Esophagus muscularis mucosa (tissue), 4 donors: ENCODE measurements at places on chromosomes 3 and 15.

DNA sequence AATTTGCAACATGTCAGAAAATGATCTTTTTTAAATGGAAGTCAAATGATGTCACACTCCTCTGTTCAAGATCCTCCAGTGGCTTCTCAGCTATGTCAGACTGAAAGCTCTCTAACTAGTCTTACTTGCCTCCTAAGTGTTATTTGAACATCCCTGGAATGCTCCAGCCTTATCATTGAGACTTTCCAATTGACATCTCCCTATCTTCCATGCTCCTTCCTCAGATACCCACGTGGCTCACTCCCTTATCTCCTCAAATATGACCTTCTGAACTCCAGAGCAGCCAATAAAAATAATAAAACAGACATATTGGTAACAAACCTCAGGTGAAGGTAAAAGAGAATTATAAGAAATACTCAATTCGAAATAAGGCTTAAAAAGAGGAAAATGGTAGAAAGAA, 25.5 kb upstream of the AADAC start:
- no peak for DNase-seq

DNA sequence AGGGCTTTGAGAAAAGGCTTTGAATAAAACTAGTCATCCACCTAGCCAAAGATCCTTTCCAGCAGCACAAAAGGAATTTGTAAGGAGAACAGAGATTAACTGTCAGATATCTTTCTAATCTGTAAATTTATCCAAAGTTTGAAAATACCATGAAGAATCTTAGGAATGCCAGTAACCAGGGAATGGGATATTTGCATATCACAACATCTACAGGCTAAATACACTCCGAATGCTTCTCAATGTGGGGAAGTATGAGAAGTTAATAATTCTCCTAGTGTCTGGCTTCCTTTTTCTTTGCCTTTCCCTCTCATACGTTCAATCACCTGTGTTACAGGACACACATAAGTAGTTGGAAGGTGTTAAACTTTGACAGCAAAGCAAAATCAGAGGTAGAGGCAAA, 7.8 kb downstream of the ANAPC13 start:
- no peak for DNase-seq

GRCh38 chr15:75928680-75929608, 25.3 kb downstream of the FBXO22 start:
- DNase-seq: no peak

DNA sequence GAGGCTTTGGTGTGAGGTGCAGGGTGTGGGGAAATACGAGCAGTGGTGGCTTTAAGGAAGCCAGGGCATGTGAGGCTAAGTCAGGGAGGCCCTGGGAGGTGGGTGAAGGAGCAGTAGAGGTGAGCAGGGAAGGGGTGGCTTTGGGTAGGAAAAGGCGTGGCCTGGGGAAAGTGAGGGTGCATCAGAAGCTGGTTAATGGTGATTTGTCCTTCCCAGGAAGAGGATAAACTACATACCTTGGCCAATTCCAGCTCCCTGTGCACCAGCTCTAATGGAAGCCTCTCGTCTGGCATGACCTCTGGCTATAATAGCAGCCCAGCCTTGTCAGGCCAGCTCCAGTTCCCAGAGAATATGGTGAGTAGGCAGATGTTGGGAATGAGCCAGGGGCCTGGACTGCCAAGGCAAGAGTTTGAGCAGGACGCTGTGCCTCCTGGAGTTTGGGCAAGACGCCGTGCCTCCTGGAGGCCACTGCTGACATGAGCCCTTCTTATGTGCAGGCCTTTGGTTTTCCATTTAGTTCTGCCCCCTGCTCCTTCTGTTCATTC, 41.3 kb downstream of the CDAN1 start:
- no peak for DNase-seq

DNA sequence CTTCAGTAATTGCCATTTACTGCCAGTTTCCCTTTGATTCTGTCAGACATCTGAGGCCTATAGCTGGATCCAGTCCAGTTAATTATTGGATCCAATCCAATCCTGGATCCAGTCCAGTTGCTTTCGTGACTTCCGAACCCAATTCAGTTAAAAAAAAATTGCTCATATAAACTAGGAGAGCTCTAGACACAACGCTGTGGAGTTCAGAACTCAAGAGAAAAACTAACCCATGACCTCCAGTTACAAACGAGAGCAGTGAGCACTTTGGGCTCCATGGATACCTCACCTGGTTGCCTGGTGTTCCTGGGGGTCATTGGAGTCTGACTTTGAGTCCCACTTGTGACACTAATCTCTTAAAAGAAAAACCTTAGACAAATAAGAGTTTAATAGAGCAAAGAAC, 269.8 kb downstream of the THSD4 start:
- DNase-seq: peak; percentile 75

DNA sequence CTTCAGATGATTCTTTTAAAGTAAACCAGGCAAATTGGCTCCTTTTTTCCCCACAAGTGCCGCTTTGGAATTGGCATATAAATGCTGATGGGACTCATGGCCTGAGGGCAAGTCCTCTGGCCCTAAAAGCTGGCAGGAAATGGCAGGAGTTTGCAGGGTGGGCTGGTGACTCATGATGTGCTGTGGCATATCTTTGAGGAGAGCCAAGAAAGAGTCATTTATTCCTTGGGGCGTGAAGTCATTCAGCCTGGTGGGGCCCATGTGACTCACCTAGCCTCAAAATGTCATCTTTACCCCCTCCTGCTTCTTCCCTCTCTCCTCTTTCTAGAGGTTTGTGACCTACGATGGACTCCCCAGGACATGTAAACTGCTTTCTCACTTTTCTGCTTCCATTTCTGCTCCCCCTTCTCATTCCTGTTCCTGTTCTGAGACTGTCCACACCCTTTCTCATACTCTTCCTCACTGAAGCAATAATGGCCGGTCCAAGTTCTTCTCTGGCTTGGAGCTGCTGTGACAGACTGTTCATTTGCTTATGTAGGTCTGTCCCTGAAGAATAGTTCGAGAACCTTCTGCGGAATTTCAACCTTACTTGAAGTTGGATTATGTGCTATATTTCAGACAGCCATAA, 326.1 kb downstream of the SATB1 start:
- DNase-seq: no peak

DNA sequence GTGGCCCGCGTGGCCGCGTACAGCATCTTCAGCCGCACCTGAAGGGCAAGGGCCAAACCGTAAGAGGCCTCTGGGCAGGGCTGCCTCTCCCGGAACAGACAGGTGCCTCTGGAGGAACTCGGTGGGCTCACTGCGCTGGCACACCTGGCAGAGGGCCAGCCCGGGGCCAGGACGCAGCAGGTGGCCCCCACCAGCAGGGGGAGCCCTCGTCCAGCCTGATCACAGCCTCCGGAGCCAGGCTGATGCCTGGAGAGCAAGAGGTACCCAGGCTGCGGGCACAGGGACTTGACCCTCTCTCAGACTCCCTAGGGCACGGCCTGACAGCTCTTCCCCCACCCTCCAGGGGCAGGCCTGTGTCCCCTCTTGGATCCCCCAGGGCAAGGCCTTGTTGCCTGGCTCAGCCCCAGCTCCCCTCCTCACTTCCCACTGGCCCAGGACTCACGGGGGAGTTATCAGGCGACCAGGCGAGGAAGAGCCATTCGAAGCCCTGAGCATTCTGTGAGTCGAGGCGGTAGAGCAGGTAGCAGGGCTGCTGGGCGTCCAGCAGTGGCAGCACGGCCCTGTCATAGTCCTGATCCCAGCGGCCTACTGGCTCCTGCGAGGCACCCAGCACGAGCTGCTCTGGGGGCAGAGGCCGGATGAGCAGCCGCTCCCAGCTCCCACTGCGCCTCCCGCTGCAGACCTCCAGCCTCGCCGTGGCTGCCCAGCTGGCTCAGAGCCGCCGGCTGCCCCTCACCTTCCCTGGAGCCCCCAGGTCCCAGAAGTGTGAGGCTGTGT, 6.2 kb upstream of the TLR9 start:
- no peak for DNase-seq

- DNase-seq: no peak
Observed at GRCh38 chr15:33168444-33168843, 26.1 kb downstream of the FMN1 start.

- DNase-seq: no peak
Observed at GRCh38 chr3:29281344-29282241, 722 bp downstream of the RBMS3 start.

DNA sequence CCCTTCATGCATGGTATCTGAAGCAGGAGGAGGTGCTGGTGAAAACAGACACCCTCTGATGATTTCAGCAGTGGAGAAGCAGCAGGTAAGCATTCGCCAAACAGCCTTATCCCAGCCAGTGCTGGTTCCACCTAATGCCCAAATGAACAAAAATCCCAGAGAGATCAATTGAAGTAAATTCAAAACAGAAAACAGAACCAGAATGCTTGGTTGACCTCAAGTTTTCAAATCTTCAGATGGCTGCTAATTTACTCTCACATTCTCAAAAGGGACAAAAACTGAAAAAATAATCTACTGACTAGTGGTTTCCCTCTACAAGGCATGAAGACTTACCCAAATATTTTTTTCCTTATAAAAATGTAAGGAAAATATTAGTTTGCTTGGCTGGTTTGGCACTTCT, 87.0 kb upstream of the MYO5C start:
- DNase-seq: no peak

DNA sequence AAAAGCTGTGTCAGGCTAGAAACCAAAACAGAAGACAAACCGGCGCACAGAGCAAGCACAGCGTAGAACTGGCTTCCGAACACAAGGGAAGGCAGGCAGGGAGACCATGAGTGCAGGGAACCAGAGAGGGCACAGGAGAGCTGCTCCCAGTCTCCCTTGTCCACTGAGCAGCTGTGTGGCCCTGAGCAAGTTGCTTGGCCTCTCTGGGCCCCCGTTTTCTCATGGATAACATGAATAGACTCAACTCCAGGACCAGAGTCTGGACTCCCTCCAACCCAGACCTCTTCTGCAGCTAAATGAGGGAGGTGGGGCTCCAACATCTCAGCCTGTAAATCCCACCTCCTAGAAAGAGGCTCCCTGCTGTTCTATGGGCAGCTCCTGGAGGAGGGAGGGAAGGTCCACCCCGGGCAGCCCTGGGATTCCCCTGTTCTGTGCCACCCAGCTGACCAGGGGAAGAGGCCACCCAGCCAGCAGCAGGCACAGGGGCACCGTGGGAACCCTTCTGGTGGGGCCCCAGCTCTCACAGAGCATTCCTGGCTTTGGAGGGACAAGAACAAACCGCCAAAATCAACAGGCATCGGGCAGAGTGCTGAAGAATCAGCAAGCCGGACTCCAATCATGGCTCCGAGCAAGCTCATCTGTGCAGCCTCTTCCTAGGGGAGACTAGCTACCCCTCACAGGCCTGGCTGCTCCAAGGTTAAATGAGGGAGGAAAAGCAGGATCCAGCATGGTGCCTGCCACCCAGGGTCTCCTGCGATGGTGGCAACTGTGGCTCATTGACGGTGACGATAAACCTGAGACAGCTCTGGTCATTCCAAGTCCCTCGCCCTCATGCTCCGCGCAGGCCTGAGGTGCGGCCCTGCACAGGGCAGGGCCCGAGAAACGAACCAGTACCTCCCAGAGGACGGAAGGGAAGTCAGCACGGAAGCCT, 15.1 kb downstream of the XXYLT1 start:
- DNase-seq: peak; percentile 78

DNA sequence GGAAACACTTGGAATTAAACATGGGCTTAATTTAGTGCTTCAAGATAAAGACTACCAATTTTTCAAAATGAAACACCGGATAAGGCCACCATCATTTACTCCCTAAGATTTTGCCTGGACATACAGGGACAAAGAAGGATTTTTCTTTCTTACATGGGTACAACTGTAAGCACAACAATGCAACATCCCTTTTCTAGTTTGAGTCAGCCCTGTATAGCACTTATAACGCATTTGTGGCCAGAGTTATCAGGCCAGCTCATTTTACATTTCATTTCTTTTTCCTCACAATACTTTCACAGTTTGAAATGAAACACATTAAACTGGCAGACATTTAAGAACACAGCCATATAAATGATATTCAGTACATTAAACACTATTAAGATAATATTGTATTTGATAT, 9.8 kb upstream of the SUCNR1 start:
- DNase-seq: no peak

DNA sequence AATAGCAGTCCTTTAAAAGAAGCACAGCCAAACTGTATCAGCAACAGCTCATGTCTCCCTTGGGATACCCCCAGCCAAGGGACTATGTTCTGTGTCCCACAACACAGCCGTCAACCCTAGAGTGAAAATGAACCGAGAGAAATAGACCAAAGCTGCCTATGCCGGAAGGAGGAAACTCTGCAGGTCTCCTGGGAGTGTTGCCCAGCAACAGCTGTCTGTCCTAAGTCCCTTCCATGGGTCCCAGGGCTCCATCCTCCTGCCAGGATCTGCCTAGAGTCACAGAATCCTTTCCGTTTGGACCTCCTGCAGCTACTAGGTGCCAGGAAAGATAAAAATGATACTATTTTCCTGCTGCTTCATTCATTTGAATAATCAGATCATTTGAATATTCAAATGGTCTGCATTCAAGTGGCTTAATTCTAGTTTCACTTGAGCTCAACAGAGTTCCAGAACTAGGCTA, 53.1 kb downstream of the TRANK1 start:
- peak; percentile 34 for DNase-seq

GRCh38 chr3:182792901-182793662, at the start of gene ATP11B:
Gene ATP11B (plus strand): TSS chr3:182793504. CDS start chr3:182793760, 256 bp downstream.
- peak; percentile 94 for DNase-seq

DNA sequence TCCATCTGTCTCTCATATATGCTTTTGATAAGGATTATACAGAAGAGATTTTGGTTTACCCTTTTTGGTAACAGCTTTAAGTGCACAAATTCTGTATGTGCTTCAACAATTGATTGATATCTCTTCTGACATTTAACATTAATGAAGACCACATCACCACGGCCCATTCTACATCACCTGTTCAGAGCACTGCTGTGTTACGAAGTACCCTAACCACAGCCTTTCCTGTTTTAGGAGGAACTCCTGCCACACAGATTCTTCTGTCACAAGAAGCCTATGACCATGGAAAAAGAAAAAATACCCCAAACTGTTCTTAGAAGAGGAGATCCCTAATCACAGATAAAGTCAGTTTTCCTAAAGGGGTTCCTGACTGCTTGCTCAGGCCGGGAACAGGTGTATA, 170.1 kb downstream of the NSUN3 start:
- DNase-seq: no peak

DNA sequence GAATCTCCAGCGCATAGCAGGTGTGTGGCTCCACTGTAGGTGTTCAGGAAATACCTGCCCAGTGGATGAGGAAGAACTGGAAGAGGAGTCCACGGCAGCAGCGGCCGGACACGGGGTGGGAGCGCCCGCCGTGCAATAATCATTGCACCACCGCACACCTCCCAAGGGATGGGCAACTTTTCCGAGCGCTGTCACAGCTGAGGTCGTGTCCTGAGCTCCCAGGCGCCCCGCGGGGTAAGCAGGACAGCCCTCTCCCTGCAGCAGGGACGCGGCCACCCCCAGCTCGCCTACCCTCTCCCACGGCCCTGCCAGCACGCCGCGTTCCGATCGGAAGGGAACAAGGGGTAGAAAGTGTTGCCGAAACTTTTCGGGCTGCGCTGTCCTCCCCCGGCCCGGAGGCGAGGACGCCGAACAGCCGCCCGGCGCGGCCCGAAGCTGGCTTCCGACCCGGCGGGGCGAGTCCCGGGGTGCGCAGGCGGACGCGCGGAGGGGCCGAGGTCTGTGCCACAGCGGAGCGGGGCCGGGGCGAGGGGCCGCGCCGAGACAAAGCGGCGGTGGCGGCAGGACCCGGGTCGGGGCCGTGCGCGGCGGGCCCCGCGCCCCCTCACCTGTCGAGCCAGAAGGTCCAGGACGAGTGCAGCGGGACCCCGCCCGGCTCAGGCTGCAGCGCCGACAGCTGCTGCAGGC, 475 bp downstream of the EIF4E3 start:
- no peak for DNase-seq
